ENCODE measurements at places on chromosomes 1 and 21.

GRCh38 chr1:158391099-158391498 is 8.2 kb downstream of the OR10T2 start:
- DNase-seq = no peak

DNA sequence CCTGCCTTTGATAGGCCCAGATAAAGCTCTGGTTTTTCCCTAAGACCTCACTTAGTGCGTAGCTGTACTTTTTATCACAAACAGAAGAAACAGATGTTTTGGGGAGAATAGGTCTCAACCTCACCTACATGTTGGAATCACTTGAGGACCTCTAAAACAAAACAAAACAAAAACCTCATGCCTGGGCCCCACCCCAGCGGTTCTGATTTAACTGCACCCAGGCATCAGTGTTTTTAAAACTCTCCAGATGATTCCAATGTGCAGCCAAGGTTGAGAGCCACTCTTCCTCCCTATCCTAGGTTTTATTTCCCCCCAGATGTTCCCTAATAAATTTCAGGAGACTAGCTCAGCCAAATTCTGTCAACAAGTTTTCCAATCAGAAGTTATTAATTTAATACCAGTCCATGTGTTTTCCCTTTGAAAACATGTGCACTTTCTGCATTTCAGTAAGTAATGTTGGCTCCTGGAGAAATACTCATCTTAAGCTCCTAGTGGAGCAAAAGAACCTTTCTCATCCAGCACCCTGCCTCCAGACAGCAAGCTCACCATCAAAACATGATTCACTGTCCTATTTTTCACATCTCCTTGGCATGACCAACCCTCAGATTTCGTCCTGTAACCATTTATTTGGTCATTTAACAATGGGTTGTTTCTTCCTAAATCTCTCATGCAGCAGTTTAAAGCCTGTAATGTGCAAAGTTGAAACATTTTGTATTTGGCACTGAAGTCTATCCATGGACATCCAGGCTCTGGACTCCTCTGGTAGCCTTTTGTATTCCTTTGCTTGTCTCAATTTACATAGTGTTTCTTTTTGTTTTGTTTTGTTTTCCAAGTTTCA is 27.5 kb downstream of the LRRC8C start:
- DNase-seq = no peak

- DNase-seq = no peak
Observed at GRCh38 chr1:10958614-10959013, 53.8 kb upstream of the TARDBP start.

DNA sequence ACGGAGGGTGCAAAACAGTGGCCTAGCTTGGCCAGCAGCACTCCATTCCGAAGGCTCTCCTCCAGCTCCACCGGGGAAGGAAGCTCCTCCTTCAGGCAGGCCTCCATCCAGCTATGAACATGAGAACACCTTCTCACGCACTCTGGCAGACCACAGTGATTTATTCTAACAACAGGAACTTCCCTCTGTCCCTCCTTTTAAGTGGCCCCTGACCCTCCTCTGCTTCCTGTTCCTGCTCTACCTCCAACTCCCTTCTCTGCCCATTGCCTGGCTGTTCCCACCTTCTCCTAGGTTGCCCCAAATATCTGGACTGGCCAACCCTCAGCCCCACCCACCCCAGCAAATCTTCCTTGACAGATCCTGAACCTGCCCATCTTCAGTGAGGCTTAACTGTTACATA is 5.9 kb downstream of the IQGAP3 start:
- no peak for DNase-seq

DNA sequence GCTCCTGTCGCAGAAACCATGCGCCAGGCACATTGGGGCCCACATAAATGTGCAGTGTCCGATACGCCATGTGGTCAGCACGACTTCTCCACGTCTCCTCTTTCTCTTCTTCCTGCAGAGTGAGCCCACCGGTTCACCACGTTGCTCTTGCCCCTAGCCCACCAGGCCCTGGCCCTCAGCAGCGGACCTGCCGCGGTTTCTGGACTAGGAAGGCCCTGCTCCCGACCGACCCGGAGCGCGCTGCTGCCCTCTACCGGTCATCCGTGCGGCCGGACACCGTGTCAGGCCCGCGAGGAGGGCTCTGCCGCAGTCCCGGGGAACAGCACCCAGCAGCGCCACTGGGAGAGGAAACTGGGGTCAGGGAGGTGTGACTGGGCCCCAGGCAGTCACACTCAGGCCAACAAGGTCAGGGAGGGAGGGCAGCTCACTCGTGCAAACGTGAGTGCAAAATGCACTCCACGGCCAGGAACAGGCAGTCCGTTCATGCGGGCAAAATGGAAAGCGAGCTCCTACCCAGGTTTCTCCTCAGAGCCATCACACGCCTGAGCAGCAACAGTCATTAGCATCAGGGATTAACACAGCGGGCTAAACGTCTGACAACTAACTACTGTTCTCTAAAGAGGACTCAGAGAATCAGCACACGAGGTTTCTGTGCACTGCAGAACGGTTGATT is 13.7 kb downstream of the TLR5 start:
- no peak for DNase-seq

DNA sequence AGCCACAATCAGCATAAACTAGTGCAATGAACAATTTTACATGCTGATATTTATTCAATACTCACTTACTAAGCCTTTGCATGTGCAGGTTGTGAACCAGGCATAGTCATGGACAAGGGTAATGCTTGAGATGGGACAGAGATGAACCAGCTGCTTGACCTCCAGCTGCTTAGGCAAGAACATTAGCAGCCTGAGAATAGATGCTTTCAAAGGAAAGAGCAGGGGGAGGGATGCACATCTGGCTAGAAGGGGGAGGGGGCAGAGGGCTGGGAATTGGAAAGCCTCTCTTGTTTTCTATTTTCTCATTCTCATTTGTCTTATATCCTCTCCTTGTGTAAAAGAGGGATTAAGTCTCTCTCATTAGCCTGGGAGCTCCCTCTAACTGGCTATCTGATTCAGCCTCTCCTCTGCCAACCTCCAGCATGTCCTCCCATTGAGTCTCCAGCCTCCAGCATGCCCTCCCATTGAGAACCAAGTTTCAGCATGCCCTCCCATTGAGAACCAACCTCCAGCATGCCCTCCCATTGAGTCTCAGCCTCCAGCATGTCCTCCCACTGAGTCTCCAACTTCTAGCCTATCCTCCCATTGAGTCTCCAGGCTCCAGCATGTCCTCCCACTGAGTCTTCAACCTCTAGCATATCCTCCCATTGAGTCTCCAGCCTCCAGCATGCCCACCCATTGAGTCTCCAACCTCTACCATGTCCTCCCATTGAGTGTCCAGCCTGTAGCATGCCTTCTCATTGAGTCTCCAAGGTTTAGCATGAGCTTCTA is 38.4 kb upstream of the TRABD2B start:
- no peak for DNase-seq

GRCh38 chr1:103496014-103496635 is 29.4 kb upstream of the RNPC3 start:
- DNase-seq = no peak

GRCh38 chr1:53781654-53782053 is 42.7 kb upstream of the GLIS1 start:
- no peak for DNase-seq

GRCh38 chr1:109891930-109892329 is 18.7 kb upstream of the CSF1 start:
- DNase-seq = no peak
